ENCODE measurements at places on chromosomes 1 and 21. TPM values are rescaled to one million over a fixed set of nuclear protein-coding genes. Genes with fewer than 3 reads are reported as not detected.

OVAAL gene
- total RNA-seq: not detected

RAB42 gene
- total RNA-seq: 2.1 TPM

PLA2G5 gene
- total RNA-seq: not detected

CYB5RL gene
- 2.4 TPM for total RNA-seq

DMRTA2 gene
- total RNA-seq: 0.15 TPM

Measured in A549 treated with DMSO at 1 μM for 4 hours (cell line).